ENCODE measurements at places on chromosomes 13 and 19.

- no peak for DNase-seq
Measured at GRCh38 chr13:100022798-100023197, 41.2 kb downstream of the ZIC2 start.

- DNase-seq = no peak
Measured at GRCh38 chr13:27712421-27712820, 79.9 kb upstream of the GSX1 start.

- no peak for DNase-seq
Measured at GRCh38 chr19:13195678-13196077, 45.5 kb downstream of the IER2 start.

GRCh38 chr13:99760456-99760855, 211.1 kb downstream of the ZIC5 start:
- DNase-seq = no peak

- DNase-seq = no peak
Measured at GRCh38 chr13:90984756-90985155, 362.7 kb upstream of the MIR17HG start.

GRCh38 chr13:91303031-91303430, 44.5 kb upstream of the MIR17HG start:
- DNase-seq = no peak

GRCh38 chr19:51441410-51442390, 16.6 kb downstream of the SIGLEC8 start:
- no peak for DNase-seq

DNA sequence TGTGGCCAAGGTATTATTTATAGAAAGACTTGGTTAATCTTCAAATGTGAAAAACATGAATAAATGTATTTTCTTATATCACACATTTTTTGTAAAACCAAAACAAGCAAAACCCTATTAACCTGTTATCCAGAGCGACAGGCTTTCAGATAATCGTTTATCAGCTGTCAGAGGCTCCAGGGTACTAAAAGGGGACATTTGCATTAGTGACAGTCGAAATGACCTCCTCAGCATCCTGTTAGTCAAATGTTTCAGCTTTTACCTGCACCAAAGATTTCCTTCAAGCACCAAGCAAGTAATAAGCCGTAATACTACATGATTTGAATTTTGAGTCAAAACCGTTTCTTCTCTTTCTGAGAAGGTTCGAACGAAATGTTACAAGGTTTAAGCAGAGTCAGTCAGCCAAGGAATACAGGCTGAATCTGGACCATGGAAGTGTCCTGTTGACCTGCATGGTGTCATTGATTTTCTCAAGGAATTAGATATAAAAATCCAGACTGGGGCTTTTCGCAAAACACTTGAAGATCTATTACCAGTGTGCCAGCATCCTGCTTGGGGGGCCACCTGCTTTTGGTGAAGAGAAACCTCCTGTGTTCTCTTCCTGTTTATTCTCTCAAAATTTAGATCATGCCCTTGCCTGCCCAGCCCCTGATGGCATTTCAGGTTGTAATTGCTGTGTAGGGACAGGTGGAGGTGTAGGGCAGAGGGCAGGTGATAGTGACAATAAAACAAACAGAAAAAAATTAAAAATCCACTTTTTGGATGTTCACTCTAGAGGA, 11.3 kb upstream of the RFC3 start:
- no peak for DNase-seq

GRCh38 chr13:94056362-94056990, 423.0 kb downstream of the DCT start:
- no peak for DNase-seq

- DNase-seq = no peak
Measured at GRCh38 chr19:18204394-18205199, 755 bp upstream of the RAB3A start.
